ENCODE measurements at places on chromosomes 5 and 9.

- no peak for DNase-seq
Observed at GRCh38 chr9:87862536-87863268, 20.0 kb upstream of the SPATA31E1 start.

GRCh38 chr5:28488752-28489151, 1450.4 kb upstream of the CDH9 start:
- DNase-seq, result no peak

GRCh38 chr9:97563458-97564135, 62.1 kb downstream of the TMOD1 start:
- DNase-seq, result no peak

GRCh38 chr5:1850324-1851154, 32.2 kb downstream of the IRX4 start:
- no peak for DNase-seq

GRCh38 chr5:94613583-94613982, 4.8 kb downstream of the KIAA0825 start:
- DNase-seq, result no peak

DNA sequence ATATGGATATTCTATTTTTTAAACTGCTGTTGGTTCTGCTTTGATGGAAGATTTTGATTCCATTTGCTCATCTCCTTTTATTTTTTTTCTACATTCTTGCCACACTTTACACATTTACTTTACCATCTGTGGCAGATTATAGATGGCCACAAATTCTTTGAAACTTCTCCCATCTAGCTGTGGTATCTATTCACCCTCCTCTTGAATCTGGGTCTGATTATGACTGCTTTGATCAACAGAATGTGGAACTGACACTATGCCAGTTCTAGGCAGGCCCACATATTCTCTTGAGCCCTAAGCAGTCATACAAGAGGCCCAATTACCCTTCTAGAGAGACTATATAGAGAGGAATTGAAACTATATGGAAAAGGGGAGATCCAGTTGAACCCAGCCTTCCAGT, 439.0 kb upstream of the PTGER4 start:
- DNase-seq, result no peak

GRCh38 chr9:129574911-129575585, 45.9 kb downstream of the C9orf50 start:
- no peak for DNase-seq

GRCh38 chr5:131209506-131210150, 38.9 kb downstream of the LYRM7 start:
- DNase-seq, result no peak

DNA sequence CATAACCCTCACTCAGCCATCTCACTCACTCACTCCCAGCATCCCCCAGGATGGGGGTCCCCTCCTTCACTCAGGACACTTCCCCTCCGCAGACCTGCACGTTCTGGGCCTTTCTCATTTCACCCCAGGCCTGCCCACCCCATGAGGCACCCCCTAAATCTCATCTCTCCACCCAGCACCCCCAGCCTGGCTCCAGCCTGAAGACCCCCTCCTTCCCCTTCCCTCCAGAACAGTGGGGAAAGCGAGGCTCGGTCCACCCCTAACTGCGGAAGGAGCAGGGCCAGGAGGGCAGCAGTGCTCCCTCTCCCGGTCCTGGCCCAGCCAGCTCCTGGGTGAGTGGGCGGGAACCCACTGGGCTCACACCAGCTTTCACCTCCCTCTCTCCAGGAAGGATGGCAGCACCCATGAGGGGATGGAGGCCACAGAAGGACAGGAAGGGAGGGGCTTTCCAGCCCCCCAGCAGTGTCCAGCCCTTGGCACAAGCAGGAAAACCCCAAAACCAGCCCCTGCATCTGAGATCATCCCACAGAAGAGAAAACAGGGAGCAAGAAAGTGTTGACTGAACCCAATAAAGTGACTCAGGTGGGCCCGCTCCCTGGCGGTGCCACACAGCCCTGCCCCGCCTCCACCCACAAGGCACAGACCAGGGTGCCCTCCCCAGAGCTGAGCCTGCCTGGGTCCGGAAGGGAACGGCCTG, 55.0 kb downstream of the LRSAM1 start:
- DNase-seq, result no peak

DNA sequence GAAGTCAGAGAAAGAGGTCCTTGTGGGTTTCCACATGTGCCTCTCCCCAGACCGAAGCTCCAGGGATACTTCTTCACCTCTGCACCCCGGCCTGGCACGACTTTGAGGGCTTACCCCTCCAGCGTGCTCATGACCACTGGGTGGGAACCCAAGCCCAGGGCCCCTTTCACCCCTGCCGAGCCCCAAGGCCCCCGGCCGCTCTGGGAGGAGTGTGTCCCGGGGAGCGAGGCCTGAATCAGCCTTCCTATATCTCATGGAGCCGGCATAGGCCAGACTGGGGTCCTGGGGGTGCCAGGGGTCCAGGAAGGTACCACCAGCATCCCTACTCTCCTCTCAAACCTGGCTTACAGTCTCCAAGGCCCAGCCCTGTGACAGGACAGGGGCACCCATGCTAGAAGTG, 17.1 kb downstream of the TERT start:
- DNase-seq, result no peak

All from stimulated activated CD8-positive, alpha-beta memory T cell treated with anti-CD3 and anti-CD28 coated beads, Interleukin-4, amount 100 ng/mL, for 1 hour (primary cell).